ENCODE measurements at places on chromosomes 16 and 17.

GRCh38 chr16:78693496-78693895, 594.0 kb downstream of the WWOX start:
- no peak for DNase-seq

- no peak for DNase-seq
Measured at GRCh38 chr17:81234940-81235821, 3.7 kb downstream of the TEPSIN start.

GRCh38 chr16:645852-646678, 3.1 kb upstream of the WDR90 start:
- DNase-seq: peak; percentile 87

- peak; percentile 48 for DNase-seq
Measured at GRCh38 chr17:38667099-38667786, 7.5 kb downstream of the EPOP start.

DNA sequence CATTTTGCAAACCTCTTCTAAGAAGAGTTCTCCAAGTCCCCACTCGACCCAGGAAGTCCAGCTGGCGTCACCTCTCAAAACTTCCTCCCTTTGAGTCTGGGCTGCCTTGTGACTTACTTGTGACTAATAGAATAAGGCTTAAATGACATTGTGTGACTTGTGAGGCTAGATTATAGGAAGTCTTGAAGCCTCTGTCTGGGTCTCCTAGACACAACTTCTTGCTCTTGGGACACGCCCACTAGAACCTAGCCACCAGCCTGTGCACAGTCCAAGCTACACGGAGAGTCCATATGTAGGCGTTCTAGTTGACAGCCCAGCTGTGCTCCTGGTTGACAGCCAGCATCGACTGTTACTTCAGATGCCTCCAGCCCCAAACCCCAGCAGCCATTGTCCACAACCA, 66.7 kb upstream of the TANC2 start:
- no peak for DNase-seq

DNA sequence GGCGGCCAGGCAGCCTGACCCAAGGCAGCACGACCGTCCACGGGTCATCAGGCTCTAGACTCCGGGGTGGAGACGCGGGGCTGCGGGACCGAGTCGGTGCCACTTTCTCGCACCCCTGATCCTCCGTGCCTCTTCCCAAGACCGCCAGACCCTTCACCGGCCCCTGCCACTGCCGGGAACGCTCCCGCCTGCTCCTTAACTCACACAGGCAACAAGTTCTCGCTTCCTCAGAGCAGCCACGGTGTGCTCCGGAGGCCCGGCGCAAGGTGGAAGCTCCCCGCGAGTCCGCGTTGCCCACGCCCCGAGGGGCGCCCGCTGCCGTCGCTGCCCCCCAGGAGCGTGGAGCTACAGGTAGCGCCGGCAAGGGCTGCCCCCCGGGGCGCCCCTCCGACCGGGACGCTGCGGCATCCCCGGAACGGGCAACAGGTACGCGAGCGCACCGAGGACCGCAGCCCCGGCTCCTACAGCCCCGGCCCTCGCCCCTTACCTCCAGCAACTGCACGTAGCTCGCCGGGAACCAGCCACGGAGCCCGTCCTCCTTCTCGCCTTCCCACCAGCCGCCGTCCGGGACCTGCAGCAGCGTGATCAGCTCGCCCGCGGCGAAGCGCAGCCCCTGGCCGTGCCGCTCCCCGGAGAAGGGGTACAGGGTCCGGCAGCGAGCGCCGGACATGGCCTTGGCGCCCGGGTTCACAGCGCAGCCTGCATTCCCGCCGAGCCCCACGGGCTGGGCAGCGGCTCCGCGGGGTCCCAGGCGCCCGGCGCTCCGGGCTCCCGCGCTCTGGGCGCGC, 491 bp downstream of the GAS7 start:
- DNase-seq: no peak

- no peak for DNase-seq
Measured at GRCh38 chr16:31357324-31358109, 2.5 kb downstream of the ITGAX start.

DNA sequence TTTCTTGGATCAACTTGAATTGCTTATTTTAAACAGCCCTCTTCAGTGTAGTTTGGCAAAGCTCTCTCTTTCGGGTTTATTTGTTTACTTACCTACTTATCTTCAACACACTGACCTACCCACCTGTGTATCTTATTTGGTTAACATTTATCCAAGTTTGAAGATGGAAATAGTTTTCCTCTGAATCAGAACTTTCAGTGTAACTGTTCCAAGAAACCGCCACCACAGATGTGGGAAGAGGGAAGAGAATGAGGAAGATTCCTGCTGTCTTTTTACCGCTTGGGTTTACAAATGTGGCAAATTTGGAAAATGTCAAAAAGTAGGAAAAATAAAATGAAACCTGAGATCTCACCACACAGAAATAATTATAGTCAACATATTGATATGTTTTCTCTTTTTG, 115.8 kb downstream of the MSI2 start:
- DNase-seq: no peak

GRCh38 chr17:9937241-9937761, 32.2 kb upstream of the RCVRN start:
- no peak for DNase-seq

- no peak for DNase-seq
Measured at GRCh38 chr16:47924950-47925349, 230.8 kb downstream of the ABCC12 start.

- peak; percentile 96 for DNase-seq
Measured at GRCh38 chr16:2003827-2004641, 5.6 kb downstream of the ZNF598 start.
